ENCODE measurements at places on chromosomes 3 and 15.

DNA sequence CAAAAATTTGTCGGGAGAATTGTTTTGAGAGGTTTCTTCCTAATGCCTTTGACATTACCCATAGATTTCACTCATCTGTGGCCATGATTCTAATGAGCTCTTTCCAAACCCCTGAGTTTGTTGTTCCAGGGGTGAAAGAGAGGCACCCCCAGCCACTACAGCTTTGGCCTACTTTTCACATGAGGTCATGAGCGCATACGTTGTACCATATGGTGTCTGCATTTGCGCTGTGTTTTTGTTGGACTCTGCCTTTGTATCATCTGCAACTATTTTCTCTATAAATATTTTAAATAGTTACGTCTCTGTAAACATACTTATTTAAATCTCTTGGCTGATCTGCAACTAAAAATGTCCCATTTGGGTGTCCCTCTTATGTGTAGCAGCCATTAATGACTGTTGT is 107.9 kb downstream of the LRTM1 start:
- no peak for DNase-seq

DNA sequence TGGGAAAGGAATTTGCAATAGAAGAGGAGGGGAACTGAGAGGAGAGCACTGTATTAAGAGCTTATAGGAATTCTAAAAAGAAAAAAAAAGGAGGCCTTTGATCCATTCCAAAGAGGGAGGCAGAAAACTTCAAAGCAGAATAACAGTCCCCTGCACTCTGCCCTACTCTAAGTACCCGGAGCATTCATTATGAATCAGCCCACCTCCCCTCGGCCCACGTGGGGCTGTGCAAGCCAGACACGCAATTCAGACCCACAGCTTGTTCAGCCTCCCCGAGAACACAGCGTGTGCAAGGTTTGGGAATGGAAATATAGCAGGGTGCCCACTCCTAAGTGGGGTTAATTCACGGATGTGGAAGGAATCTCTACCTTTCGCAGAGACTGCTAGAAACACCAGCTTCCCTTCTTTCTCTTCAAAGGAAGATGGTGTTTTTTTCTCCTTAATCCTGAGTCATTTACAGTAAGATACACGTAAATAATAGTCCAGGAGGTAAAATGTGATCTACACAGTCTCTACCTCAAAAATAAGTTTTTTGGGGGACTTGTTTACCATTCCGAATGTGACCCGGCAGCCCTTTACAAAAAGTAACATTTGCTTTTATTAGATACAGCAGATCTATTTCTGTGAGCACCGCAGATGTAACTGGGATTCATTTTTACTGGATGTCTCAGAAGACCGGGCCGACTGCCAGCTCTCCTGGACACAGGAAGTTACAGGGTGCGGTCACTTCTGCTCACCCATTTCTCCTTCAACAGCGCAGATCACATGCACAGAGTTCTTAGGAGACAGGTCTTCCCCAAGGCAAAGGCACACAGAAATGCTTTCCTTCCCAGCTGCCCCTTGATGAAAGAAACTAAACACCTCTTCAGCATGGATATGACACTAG is 768.5 kb upstream of the CFAP20DC start:
- DNase-seq = no peak

GRCh38 chr3:55459838-55460237 is 27.3 kb downstream of the WNT5A start:
- no peak for DNase-seq

- no peak for DNase-seq
Observed at GRCh38 chr3:25427155-25427554, 908 bp upstream of the RARB start.

DNA sequence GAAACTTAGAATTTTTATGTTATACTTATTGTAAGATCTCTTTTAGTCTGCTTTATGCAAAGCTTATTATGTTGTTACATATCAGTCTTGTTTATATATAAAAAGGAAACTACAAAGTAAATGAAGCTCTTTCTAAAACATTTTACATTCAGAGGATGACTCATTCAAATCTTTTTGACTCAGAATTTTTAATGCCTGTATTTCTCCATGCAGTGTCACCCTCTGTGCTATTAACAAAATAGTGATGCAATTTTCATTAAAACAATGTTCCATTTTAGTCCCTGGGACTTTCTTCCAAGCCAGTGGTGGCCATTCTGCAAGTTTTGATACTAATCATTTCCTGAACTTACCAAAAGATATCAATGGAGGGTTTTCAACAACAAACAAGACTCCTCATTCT is 216.1 kb downstream of the NAALADL2 start:
- DNase-seq = no peak

GRCh38 chr3:42052132-42052483 is 39.0 kb upstream of the TRAK1 start:
- DNase-seq = no peak

DNA sequence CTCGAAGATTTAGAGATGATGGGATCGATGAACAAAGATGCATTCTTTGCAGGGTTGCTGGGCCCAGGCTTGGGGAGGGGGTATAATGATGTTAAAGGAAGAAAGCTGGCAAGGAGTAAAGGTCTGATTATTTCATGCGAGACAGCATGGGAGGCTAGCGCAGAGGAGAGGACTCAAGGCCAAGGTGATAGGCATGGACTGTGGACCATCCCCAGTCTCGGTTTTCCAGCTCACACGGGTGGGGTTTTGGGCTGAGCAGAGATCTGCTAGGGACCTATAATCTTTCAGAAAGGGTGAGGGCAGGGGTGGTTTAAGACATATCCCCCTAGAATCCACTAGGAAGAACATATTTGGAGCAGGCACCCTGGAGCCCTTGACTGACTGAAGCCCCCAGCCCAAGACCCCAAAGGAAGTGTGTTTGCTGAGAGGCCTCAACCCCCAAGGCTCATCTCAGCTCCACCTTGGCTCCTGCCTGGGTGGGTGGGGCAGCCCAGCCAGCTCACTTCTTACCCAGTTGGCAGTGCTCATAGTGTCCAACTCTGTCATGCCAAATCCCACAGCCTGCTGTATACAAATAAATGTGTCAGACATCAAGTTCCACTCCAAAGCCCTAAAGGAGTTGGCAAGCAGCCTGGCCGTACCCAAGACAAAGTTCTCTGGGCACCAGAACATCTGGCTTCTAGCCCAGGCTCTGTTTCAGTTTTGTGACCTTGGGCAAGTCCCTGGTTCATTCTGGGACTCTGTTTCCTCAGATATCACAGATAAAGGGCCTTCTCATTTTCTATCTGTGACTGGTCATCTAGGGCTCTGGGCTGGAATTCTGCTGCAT is 17.9 kb downstream of the ACSBG1 start:
- no peak for DNase-seq
